ENCODE measurements at places on chromosomes 6 and 20.

DNA sequence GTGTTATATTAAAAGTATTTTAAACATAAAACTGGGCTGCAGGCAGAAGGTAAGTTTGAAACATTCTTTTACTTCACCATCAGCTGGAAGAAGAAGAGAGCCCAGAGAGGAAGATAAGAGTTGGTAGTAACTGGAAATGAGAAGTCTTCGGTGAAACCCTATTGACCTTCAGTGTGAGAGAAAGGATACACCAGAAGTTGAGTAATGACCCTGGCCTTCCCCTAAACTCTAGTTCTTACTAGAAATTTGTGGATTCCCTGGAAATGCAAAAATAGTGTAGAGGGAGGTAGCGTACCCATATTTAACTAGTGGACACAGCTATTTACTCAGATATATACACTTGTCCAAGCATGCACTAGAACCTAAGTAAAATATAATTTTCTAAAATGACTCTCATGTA, 8.0 kb upstream of the EPM2A start:
- no peak for DNase-seq

DNA sequence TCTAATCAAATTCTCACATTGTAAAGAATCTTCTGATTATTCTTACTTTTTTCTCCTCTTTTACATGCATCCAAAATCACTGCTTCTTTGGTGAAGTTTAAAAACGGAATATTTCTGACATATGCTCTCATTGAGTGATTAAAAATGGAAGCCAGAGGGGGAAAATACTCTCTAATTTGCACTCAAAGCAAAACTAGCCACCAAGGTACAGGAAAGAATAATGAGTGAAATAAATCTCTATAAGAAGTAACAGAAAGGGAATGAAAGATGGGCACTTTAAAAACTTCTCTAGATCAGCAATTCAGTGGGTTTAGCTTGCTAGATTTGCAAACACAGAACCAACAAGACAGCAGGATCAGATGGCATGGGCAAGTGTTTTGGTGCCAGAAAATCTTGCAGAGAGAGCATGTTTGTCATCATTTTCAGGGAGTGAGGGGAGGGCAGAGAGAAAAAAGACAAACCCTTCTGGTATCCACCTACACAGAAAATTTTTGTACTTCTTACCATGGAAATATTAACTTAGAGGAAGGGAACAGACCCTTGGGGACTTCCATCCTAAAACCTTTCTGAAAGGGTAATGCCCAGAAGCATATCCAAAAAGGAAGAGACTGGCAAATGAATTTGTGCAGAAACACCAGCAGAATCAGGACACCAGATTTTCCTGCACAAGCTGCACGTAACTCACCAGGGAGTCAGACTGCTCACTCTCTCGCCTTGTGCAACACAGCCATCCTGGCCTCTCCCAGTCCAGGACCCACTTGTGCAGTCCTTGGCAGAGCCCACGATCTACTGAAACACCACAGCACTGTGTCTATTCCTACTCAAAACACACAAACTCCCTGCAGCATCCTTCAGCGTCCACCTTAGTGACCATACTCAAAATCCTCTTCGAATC, 270.2 kb upstream of the PRDM1 start:
- no peak for DNase-seq

DNA sequence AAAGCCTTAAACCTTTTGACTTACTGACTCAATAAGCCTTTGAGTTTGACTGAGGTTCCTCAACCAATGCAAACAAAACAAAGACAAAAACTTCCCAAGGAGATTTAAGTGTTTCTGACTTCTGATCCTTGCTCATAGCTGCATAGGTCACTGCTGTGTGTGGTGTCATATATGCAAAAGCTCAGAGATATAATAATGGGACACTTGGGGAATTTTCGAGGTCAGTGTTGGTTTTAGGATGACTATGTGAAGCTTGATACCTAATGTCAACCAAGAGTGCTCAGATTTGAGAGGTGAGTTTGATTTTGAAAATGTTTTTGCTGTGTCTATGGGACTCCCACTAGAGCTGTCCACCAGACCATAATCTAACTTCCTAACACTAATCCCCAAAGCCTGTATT, 26.2 kb downstream of the ZKSCAN8 start:
- DNase-seq: no peak

GRCh38 chr6:150372051-150372450, 3.2 kb downstream of the IYD start:
- no peak for DNase-seq
